ENCODE measurements at places on chromosomes 11 and 22. TPM values are rescaled to one million over a fixed set of nuclear protein-coding genes. Genes with fewer than 3 reads are reported as not detected.

GRCh38 chr11:123076484-123076883, 14.5 kb upstream of the HSPA8 start:
- no peak for DNase-seq
- H3K4me1 ChIP-seq, result no peaks in the 10 kb centered on the region
- no peak overlapping the region for H3K27ac ChIP-seq
- H3K27me3 ChIP-seq, result no peaks in the 10 kb centered on the region
- H3K4me3 ChIP-seq, result no peak overlapping the region
- H3K36me3 ChIP-seq, result no peaks in the 10 kb centered on the region

GRCh38 chr11:92623055-92623454, 346.4 kb upstream of the MTNR1B start:
- no peak overlapping the region for H3K4me3 ChIP-seq
- no peaks in the 10 kb centered on the region for H3K27me3 ChIP-seq
- H3K27ac ChIP-seq, result no peak overlapping the region
- H3K4me1 ChIP-seq, result no peaks in the 10 kb centered on the region
- no peak for DNase-seq

- H3K27me3 ChIP-seq, result no peaks in the 10 kb centered on the region
- peaks cover 41% of the 10 kb centered on the region for H3K4me1 ChIP-seq
- no peaks in the 10 kb centered on the region for H3K36me3 ChIP-seq
- no peak overlapping the region for H3K27ac ChIP-seq
These were observed 2.0 kb downstream of the BACE1 start for GRCh38 chr11:117313828-117314768.

GRCh38 chr11:112613051-112613972, 347.9 kb upstream of the NCAM1 start:
- no peak overlapping the region for H3K27ac ChIP-seq
- H3K4me3 ChIP-seq, result no peak overlapping the region
- no peaks in the 10 kb centered on the region for H3K4me1 ChIP-seq
- H3K36me3 ChIP-seq, result no peaks in the 10 kb centered on the region

DNA sequence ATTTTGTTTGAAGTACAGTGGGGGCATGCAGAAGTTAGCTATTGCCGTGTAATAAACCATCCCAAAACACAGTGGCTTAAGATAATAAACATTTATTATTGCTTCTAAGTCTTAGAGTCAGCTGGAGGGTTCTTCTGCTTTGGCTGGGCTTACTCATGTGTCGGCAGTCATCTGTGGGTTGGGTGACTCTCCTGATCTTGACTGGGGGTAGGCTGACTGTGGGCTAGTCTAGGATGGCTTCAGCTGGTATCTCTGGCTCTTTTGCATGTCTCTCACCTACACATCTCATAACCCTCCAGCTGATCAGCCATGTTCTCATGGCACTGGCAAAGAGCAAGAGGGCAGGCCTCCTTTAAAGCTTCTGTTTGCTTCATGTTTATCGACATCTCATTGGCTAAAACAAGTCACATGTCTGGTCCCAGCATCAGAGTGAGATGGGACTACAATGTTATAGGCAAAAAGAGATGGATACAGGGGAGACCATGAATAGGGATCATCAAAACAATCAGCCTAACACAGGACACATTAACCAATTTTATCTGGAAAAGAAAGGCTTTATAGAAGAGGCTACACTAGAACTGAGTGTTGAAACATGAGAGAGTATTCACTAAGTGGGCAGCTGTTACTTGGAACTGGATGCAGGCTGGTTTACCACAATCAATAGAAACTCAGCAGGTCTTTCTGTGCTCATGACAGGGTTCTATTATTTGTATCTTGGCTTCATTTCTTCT, 5.1 kb downstream of the LRRC51 start:
- no peaks in the 10 kb centered on the region for H3K27me3 ChIP-seq
- no peak overlapping the region for H3K4me3 ChIP-seq
- DNase-seq, result no peak
- no peak overlapping the region for H3K27ac ChIP-seq
- peaks cover 44% of the 10 kb centered on the region for H3K4me1 ChIP-seq

DNA sequence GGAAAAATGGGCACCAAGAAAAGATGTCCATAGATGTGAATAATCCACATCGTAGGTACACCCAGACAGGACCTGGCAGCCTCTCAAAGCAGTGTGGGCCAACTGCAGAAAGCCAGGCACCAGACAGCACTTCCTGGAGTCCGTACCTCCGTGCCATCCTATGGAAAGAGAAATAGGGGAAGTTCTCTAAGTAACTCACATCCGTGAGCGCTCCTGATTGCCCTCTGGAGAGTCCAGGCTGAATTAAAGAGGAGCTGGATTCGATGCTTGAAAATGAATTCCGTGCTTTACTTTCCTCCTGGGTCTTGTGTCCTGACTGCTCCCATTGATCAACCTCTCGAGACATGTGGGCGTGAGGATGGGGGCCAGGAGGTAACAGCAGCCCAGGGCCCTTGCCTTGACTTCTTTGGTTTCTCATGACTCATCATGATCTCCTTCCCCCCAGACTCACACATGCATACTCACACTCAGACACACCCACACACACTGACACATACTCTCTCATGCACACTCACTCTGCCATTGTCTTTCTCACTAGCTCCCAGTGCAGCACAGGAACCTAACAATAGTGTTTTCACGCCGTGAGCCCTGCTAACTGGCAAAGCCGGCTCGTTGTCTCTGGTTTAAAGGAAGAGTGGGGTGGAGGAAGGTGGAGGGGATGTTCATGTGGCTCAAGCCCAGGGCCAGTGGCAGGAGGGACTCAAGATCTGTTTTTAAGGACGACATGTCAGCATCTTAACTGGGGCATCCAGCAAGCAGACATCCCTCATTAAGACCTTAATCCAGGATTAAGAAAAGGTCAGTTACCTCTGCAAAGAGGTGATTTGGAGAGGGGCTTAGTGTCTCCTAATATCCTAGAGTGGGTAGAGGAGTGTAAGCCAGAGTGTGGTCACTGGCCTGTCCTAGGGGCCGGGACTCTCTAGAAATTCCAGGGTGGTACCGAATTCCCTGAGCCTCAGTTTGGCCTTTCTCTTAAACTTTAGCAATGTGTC, 104.2 kb downstream of the SCN3B start:
- DNase-seq, result no peak
- H3K4me3 ChIP-seq, result no peak overlapping the region
- H3K36me3 ChIP-seq, result no peaks in the 10 kb centered on the region
- H3K27ac ChIP-seq, result peak overlapping the region; percentile 29

Gene OR4C12
- polyA plus RNA-seq, result not detected

Gene ZBED5
- polyA plus RNA-seq, result 36.8 TPM

Gene FZD4
- polyA plus RNA-seq, result 8.0 TPM

Gene SCGB1A1
- polyA plus RNA-seq, result 1.5 TPM

Gene RPUSD4
- polyA plus RNA-seq, result 12.4 TPM
